Right ventricle myocardium inferior (tissue), 1 donor: ENCODE measurements at places on chromosomes 11 and 22. TPM values are rescaled to one million over a fixed set of nuclear protein-coding genes. Genes with fewer than 3 reads are reported as not detected.

Gene H19
- total RNA-seq, result 611 TPM

Gene SDHAF2
- total RNA-seq, result 36.8 TPM

Gene BATF2
- 1.5 TPM for total RNA-seq

Gene SYT9
- not detected for total RNA-seq

Gene OR9Q2
- not detected for total RNA-seq

Gene STK33
- total RNA-seq, result 23.9 TPM

Gene YPEL4
- total RNA-seq, result 0.51 TPM

Gene OR52A1
- not detected for total RNA-seq

Gene MB
- total RNA-seq, result 17,829 TPM

Gene ACRV1
- total RNA-seq, result not detected

Gene PTGDR2
- 2.4 TPM for total RNA-seq

Gene OR5T3
- not detected for total RNA-seq

Gene IL17REL
- not detected for total RNA-seq

Gene PTDSS2
- 27.8 TPM for total RNA-seq

Gene KRTAP5-1
- not detected for total RNA-seq

Gene CHEK1
- total RNA-seq, result 2.0 TPM

Gene OR8B2
- total RNA-seq, result not detected

Gene FAR1
- 35.4 TPM for total RNA-seq

Gene TEX12
- total RNA-seq, result 0.54 TPM

Gene MMP27
- total RNA-seq, result not detected

Gene FJX1
- 0.54 TPM for total RNA-seq

Gene PARVA
- total RNA-seq, result 65.3 TPM

Gene TBX10
- 0.41 TPM for total RNA-seq

Gene KLHL22
- total RNA-seq, result 12.4 TPM

Gene LSP1
- total RNA-seq, result 22.5 TPM

Gene PAX6
- not detected for total RNA-seq

Gene RAG1
- 1.6 TPM for total RNA-seq
